NCI-H774 (cell line): ENCODE measurements at places on chromosomes 11 and 22.
A peak's percentile ranks its signal among the peaks of the same experiment; 100 is the strongest.

- peak; percentile 41 for DNase-seq
Measured at GRCh38 chr11:58923300-58923788, 15.9 kb upstream of the GLYATL1 start.

DNA sequence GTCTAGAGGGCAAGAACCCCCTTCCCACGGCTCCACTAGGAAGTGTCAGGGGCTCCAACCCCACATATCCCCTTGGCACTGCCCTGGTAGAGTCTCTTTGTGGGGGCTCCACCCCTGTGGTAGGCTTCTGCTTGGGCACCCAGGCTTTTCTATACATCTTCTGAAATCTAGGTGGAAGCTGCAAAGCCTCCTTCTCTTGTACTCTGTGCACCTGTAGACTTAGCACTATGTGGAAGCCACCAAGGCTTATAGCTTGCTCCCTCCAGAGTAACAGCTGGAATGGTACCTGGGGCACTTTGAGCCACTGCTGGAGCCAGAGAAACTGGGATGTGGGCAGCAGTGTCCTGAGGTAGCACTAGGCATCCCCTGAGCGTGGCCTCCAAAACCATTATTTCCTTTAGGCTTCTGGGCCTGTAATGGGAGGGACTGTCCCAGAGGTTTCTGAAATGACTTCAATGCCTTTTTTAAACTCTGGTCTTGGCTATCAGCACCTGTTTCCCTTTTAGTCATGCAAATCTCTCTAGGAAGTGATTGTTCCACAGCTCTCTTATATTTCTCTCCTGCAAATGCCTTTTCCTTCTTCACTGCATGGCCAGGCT is 68.4 kb downstream of the TRAF6 start:
- DNase-seq, result no peak

GRCh38 chr11:36412781-36413383 is 97.2 kb downstream of the TRAF6 start:
- no peak for DNase-seq

- no peak for DNase-seq
Measured at GRCh38 chr22:25352294-25352680, 132.8 kb downstream of the CRYBB2 start.

DNA sequence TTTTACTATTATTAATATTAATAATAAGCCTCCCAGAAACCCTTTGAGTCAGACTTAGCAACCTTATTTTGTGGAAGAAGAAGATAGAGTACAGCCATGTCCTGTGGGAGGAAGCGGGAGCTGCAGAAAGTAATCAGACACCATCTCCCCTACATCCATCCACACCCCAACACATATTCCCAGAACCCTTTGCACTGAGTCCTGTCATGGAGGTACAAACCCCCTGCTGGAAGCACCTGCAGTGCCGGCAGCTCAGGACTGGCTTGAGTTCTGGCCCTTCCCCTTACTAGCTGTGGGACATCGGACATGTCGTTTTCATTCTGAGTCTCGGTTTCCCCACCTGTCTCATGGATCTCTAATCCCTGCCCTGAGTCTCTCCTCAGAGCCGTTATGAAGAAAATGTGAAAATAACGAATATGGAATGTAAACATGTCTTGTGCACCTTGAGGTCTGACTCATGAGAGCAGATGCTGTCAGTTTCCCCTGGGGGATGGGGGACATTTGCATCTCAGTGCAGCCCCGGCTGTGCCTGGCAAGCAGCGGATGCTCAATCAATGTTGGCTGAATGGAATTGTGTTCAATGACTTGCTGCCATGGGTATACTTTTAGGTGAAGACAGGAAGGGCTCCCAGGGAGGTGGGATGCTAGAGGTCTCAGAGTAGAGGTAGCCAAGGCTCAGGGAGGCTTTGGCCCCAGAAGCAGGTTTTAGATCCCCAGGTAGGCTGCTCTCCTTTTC is 45.4 kb downstream of the TP53I11 start:
- DNase-seq, result no peak

DNA sequence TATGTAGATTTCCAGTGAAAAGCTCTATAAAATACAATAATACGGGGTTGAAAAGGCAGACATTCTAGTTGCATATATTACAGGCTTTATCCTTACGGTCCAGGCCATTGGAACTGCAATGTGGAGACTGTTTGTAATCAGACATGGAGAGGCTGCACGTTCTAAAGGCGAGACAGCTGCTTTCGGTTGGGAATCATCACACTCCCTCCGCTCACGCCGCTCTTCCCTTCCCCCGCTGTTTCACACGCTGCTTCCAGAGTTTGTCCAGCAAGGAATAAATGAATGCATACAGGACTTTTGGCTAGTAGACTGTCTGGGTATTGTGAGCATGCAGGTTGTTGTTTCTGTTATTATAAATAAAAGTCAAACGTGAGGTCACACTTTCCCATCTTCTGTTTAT is 13.5 kb upstream of the EFCAB6 start:
- DNase-seq, result no peak

- no peak for DNase-seq
Measured at GRCh38 chr22:32627091-32627490, 152.5 kb downstream of the FBXO7 start.

DNA sequence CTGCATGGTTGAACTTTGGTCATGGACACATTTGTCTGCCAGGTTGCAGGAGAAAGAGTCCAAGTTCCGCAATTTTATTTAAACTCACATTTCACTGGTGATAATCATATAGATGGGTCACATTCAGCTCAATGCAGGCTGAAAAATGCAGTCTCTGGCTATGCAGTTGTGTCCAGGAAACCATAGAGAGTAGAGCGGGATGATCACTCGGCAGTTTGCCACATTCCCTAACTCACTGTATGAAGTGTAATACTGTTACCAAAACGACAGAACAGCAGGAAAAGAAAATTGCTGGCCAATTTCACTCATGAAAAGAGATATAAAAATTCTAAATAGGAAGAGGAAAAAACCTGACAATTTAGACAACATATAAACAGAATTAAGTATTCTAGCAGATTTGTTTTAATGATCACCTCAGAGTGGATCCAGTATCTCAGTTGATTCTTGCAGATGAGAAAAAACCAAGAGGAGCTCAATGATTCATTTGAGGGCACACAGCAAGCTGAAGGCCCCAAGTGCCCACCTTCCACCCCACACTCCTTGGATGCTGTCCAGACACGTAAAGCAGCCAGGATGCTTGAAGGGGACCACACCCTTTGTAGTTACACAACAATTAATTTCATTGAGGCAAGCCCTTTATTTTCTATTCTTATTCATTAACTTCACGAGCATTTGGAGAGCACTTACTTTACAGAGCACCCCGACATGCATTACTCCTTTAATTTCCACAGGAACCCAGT is 422.3 kb downstream of the SOX6 start:
- no peak for DNase-seq

- DNase-seq, result no peak
Measured at GRCh38 chr11:7531011-7531410, 17.2 kb downstream of the PPFIBP2 start.

GRCh38 chr22:23267226-23268043 is 87.1 kb downstream of the BCR start:
- no peak for DNase-seq

- DNase-seq, result no peak
Measured at GRCh38 chr22:44692662-44693007, 9.4 kb upstream of the PRR5 start.

DNA sequence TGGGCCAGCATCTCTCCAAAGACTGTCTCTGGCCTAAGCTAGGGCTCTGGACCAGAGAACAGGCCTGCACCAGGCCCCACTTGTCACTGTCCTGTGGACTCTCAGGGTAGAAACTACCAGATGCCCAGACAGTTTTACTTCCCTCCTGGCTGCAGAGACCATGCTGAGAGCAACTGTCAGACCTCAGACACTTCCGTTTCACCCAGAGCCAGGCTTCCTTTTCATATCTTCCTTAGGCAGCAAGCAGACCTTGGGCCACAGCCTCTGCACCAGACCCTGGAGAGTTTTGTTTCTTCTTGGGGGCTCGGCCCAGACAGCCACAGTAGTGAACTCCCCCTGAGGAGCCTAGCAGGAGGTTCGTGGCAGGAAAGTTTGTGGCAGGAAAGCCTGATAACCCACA is 12.1 kb upstream of the FCHSD2 start:
- DNase-seq, result no peak

- no peak for DNase-seq
Measured at GRCh38 chr11:30206249-30206996, 24.4 kb upstream of the FSHB start.

GRCh38 chr22:20545681-20546521 is 38.5 kb downstream of the MED15 start:
- no peak for DNase-seq

GRCh38 chr11:110433393-110434333 is 3.9 kb downstream of the FDX1 start:
- DNase-seq, result peak; percentile 25
